Brain pericyte (primary cell): ENCODE measurements at places on chromosomes 1 and 21.
A peak's percentile ranks its signal among the peaks of the same experiment; 100 is the strongest.

DNA sequence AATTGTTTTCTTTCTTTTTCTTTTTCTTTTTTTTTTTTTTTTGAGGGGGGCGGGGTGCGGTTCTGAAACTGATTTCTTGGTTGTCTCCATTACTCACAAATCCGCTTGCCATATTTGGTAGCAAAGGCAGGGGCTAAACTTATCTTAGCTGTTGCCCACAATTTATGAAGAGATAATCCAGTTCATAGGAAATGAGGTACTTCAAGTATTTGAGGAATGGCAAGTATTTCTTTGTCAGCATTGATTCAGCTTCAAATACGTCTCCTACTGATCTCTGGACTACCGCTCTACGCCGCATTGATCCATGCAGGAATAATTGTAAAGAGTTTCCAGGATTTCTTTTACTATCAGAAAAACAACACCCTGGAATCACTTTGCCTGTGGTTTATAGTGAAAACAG lies 289.2 kb upstream of the DPYD start:
- DNase-seq, result no peak

DNA sequence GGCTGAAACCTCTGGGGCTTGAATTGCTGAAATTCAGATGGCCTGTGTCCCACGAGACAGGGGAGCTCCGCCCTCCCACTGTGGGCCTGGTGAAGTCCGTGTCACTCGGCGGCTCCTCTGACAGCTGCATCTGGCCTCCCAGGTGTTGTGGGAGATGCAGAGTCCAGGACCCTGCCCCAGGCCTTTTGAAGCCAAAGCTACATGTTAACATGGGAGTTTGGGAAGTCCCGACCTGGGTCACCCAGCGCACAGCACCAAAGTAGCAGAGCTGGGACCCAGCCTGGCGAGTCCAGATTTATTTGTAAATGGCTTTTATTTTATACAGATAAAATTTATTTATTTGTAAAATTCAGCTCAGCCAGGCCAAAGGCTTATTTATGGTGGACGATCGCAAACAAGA lies 28.9 kb downstream of the SLC37A1 start:
- no peak for DNase-seq

DNA sequence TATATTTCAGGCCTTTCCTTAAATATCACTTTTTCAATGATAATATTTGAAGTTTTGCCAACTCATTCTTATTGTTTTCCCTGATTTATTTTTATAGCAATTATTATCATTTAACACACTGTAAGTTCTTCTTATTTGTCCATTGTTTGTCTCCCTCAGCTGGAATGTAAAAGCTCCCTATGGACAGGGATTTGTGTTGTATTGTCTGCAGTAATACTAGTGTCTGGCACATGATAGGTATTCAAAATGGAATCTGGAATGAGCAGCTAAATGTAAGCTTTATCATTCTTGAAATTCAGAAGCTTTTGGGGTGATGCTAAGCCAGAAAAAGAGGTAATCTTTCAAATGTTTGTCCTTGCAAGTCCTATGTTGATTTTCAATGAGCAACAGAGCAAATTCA lies 112.1 kb downstream of the NEGR1 start:
- no peak for DNase-seq

GRCh38 chr1:224923726-224924125 lies 5.7 kb upstream of the DNAH14 start:
- DNase-seq, result no peak

DNA sequence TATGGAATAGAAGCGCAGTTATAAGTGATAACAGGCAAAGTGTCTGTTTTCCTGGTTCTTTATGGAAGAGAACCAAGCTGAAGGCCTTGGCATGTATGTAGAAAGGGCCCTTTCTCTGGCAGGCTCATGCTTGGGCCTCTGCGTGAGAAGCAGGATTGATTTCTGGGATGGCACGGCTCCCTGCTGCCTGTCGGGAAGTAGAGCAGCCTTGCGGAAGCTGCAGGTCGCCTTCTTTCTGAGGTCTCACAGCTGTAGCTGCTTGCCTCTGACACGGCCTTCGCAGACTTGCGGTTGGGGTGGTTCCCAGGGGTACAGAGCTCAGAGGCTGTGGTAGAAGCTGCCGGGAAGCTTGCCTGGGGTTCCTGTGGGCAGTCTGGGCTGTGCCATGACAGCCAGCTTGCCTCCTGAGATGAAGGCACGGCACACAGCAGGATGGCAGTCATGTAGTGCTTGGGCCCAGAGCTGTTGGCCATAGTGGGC lies 39.4 kb downstream of the TRAPPC10 start:
- peak; percentile 91 for DNase-seq

GRCh38 chr1:42419126-42419821 lies 36.5 kb downstream of the ZMYND12 start:
- DNase-seq, result no peak

DNA sequence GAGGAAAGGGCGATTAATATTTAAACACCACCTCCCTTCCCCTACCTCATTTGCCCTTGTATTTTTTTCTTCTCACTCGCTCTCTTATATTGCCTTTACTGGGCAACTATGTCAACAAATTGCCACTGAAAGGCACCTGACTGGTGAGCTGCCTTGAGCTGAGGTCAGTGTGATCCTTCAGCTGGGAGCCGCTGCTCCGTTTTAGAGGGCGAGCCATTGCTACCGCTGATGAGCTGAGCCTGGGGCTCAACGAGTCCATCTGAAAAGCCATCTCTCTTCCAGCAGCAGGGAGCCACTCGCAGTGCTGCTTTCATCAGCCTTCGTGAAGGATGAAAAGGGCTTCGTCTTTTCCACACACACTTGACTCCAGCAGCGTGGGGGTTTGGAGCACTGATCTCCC lies 108.0 kb upstream of the KIF26B start:
- DNase-seq, result no peak

GRCh38 chr1:43293896-43294760 lies 6.7 kb upstream of the TIE1 start:
- no peak for DNase-seq

- DNase-seq, result no peak
Observed at GRCh38 chr1:112997781-112998180, 41.8 kb upstream of the SLC16A1 start.

- no peak for DNase-seq
Observed at GRCh38 chr1:110185181-110185580, 24.9 kb upstream of the KCNC4 start.

DNA sequence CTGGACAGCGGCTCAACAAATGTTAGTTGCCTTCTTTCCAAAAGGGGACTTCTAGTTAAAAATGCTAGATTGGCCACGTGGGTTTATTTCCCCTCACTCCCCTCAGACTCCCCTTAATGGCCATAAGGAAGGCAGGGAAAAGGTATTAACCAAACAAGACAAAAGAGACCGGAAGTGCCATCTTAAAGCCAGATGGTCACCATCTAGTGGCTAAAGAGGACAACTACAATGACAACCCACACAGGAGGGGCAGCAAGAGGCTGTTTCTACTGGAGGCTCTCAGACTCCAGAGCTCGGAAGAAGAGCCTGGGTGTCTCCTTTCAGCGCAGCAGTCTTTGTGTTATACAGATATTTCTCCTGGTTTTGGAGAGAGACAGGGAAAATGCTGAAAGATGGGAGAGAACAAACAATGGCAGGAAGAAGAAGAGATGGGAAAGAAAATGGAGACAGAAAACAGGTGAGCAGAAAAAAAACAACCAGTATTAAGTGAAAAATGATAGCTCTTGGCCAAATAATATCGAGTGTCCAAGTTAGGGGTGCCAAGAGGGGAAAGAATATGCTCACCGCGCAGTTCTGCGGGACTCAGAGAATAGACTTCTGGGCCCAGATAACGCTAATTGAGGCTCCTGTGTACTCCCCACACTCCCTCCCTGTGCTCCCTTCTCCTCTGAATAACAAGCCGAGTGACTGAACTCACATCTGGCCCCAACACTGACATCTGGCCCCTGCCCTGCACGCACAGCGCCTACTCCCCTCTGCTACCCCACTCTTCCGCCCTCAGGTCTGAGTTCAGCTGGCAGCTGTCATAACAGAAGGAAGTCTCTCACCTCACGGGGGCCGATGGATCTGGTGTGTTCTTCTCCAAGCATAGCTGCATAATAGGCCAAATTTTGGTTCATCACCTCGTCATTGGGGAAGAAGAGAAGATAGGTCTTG lies 9.6 kb downstream of the P3H1 start:
- DNase-seq, result no peak

GRCh38 chr1:228687587-228687986 lies 47.7 kb upstream of the RHOU start:
- DNase-seq, result no peak

GRCh38 chr1:55185832-55186231 lies 29.3 kb downstream of the USP24 start:
- DNase-seq, result no peak

GRCh38 chr1:26359981-26360806 lies 6.3 kb upstream of the CRYBG2 start:
- no peak for DNase-seq

DNA sequence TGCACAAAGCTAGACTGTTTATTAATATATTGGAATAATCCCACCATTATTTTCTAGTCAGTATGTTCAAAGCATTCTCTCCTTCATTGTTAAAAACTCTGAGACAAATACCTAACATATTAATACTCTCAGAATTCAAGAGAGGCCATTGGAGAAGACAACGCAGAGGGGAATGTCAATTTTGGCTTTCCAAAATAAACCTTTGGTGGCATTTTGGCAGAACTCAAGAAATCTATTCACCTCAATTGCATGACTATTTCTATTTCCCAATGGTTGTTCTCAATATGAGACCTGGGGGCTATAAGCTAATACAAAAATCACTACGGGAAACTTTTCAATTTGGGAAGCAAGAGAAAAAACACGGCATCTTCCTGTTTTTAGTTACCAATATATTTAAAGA lies 58.5 kb downstream of the RUSC1 start:
- DNase-seq, result no peak

DNA sequence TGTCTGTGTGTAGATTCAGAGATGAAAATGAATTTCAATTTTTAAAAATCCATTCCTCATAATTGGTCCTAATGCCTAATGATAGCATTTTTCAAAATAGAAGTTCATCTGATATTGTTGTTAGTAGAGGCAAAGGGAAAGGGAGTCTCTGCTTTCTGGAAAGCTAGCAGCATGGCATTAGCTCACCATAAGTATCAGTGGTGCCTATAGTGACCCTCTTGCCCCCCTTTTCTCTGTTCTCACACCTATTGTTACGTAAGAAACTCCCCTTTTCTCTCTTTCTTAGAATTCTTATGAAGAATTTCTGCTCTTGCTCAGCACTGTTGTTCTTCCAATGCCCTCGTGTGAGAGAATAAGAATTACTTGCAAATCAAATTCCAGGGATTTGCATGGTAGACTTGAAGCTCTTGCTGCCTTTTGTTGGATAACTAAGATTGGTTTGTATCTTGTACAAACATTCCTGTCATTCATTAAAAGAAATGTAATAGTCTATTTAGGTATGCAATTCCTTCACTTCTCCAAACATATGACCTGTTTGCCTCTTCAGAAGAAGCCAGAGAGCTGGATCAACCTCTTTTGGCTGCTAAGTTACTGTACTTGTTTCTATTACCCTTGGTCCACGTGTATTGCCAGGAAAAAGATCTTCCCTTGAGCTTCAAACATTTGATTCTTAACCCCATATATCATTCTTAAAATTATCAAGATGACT lies 69.2 kb upstream of the MAGI3 start:
- no peak for DNase-seq

DNA sequence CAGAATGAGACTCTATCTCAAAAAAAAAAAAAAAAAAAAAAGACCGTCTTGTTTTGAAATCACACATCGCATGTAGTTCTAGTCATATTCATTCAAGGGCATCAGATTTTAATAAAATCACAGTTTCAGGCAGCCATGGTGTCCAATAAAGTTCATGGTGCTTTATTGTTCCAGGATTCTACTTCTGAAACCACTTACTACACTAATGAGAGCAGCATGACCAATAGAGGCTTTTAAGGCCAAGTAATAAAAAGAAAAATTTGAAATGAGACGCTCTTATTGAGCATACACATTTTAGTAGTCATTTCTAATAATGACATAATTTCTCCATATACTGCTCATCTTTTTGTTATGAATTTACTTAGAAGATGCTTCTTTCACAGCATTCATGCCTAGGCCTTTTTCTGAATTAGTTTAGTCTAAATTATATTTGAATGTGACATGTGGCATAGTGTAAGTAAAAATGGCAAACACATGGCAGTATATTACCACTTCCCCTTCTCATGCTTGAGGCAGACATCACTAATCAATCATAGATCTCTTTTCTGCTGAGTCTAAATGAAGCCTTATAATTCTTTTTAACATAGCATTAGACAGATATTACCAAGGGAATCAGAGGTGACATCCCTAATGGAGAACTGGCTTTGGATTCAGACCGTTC lies 18.5 kb downstream of the NTMT2 start:
- DNase-seq, result no peak

- DNase-seq, result no peak
Observed at GRCh38 chr1:145947551-145947950, 10.3 kb downstream of the LIX1L start.

DNA sequence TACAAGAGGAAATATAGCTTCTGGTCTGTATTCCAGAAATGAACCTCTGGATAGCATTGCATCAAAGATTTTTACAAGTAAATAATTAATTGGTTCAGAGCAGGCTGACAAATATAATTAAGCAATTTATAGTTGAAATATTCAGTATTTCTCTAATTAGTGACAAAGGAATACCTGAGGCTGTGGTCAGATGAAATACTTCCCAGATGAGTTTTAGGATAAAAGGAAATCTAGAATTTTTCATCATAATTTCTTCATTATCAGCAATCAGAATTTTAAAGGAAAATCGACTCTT lies 112.8 kb downstream of the NEK7 start:
- no peak for DNase-seq

- no peak for DNase-seq
Observed at GRCh38 chr21:26570203-26570602, 2.9 kb downstream of the CYYR1 start.

- no peak for DNase-seq
Observed at GRCh38 chr21:40049031-40049930, 182.0 kb downstream of the PCP4 start.

DNA sequence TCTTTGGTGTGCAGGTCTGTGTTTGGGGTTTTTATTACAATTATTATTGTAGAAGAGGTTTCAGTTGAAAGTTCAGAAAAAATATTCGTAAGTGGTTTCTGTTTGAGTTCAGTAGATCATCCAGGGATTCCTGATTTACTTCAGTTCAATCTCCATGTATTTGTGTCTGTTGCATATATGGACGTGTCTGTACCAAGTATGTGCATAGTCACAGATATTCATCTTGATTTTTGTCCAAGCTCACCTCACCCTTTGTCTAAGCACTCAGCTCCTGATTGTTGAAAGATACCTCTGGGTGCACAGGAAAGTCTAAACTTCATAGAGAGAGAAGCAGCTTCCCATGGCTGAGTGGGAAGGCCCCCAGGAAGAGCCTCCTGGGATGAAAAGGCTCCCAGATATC lies 141.7 kb downstream of the TBX15 start:
- no peak for DNase-seq

GRCh38 chr1:55275151-55275748 lies 60.1 kb upstream of the USP24 start:
- no peak for DNase-seq

DNA sequence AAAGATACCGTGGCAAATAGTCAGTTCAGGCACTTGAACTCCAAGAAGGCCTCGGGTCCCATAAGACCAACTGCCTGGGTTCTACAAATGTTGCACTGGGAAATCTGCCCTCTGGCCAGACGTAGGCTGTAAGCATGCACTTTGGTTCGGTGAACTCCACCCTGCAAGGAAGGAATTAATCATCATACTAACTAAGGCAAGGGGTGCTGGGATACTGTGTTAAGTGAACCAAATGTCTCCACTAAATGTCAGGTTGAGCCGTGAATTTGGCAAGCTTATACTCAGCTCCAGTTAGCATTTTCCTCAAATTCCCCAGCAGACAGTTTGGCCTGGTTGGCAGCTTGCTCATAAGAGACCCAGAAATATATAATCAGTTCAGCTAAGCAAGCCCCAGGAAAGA lies 385.9 kb downstream of the GPATCH2 start:
- no peak for DNase-seq

- no peak for DNase-seq
Observed at GRCh38 chr1:93995837-93996536, 86.8 kb upstream of the GCLM start.
